Forelimb muscle (tissue), 1 donor: ENCODE measurements at places on chromosomes 3 and 15. TPM values are rescaled to one million over a fixed set of nuclear protein-coding genes. Genes with fewer than 3 reads are reported as not detected.

Gene PLAAT1
- 24.4 TPM for polyA plus RNA-seq

Gene CCRL2
- 0.38 TPM for polyA plus RNA-seq

Gene CELSR3
- 0.35 TPM for polyA plus RNA-seq

Gene AHSG
- polyA plus RNA-seq: not detected

Gene IMPG2
- polyA plus RNA-seq: 1.8 TPM

Gene CD86
- polyA plus RNA-seq: 1.5 TPM

Gene GCSAM
- 1.0 TPM for polyA plus RNA-seq

Gene RTP3
- 0.14 TPM for polyA plus RNA-seq

Gene TSEN2
- 14.1 TPM for polyA plus RNA-seq

DNA sequence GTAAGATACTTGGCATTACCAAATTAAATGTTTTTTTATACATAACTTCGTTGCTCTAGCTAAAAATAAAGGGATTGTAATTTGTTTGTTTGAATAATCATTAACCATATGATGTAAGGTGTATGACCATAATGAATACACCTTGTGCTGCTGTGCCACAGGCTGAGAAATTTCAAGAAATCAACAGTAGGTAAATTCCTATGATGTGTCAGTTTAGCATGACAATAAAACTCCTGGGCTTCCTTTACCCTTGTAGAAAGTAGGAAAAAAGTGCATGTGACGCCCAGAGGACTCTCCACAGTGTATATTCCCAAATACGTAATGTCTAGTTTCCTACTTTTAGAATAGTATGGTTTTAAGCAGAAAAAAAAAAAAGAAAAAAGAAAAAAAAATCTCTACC, 208.1 kb downstream of the SATB1 start:
- DNase-seq: no peak

- DNase-seq: no peak
Observed at GRCh38 chr3:89525609-89526008, 418.2 kb downstream of the EPHA3 start.

GRCh38 chr15:51864408-51865056, 35.1 kb downstream of the TMOD3 start:
- no peak for DNase-seq

DNA sequence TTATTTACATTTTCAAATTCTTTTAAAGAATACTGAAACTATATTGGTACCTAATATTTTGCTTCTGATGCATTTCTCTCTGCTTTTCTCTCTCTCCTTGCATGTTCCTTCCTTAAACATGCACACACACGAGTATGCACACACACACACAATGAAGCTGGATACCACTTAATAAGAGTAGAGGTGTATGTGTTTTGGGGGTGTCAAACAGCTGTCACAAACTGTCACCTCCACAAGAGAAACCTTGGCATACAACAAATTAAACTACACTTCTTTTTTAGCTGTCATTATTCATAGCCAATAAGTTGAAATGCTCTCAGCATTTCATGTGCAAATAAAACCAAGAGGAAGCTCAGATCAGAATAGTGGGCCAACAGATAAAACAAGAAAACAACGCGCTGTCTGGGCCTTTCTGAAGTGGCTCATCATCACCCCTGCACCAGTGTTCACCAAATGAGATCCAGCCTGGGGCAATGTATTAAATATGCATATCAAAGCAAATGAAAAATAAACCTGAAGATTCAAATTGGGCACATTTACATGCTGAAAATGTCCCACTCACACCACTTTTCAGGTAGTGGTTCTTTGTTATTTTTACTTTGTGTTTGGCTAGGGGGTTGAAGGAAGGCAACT, 9.7 kb downstream of the MEIS2 start:
- DNase-seq: no peak

- no peak for DNase-seq
Observed at GRCh38 chr3:38476157-38476756, 19.9 kb upstream of the EXOG start.

GRCh38 chr15:101121511-101122090, 130.2 kb downstream of the CHSY1 start:
- DNase-seq: no peak

DNA sequence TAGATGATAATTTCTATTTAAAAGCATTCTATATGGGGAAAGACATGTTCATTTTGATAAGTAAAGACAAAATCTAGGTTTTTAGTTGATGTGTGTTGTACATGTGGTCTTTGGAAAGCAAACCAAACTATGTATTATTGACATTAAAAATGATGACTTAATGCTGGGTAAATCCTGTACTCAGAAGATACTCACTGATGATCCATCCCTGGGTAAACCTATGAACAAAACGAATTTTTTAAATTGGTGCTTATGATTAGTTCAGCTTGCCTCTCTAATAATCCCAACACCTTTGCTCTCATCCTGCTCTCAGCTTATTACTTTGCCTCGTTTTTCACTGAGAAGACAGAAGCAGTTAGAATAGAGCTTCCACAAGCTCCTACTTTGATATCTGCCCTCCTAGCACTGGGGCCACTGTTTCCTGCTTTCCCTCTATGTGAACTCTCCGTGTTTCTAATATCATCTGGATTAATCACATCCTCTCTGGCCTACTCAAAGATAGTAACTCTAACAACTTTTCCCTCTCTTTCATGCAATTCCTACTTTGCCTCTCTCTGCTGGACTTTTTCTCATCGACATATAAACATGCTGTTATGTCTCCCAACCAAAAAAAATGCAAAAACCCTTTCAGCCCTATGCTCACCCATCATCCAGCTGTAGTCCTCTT, 29.3 kb downstream of the RARRES1 start:
- no peak for DNase-seq

DNA sequence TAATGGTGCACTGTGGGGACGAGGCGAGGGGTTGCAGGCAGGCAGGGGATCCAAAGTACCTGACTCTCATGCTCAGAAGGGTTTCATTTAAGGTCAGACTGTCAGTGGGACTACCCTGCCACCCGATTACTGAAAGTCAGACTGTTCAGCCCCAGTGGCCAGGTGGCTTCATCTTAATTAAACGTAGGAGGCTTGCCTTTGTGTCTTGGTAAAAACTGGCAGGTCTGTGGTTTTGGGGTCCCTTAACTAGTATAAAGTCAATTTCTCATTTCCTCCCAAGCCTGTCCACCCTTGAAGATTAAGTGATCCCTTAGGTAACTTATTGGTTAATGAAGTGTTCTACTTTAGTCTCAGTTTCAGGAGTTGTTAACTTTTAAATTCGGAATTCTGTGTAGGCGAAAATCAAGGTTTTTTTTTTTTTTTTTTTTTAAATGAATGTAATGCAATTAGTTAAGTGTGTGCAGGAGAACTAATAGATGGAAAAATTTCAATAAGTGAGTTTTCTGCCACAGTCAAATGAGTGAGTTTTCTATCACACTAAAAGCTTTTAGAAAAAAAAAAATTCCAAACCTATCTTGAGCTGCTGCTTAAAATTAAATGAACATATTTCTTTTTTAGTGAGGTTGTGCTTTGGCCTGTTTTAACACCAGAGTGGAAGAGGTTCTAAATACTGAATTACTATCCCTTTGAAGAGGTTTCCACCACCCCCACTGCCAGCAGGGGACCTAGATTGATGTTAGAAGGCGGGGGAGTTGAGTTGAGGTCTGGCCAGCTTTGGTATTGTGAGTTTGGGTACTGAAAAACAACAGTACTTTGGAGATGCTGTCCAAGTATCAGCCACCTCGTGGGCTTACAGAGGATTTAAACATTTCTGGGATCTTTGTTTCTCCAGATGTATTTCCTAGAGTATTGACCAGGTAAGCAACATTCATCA, 15.2 kb downstream of the ITPR1 start:
- no peak for DNase-seq

DNA sequence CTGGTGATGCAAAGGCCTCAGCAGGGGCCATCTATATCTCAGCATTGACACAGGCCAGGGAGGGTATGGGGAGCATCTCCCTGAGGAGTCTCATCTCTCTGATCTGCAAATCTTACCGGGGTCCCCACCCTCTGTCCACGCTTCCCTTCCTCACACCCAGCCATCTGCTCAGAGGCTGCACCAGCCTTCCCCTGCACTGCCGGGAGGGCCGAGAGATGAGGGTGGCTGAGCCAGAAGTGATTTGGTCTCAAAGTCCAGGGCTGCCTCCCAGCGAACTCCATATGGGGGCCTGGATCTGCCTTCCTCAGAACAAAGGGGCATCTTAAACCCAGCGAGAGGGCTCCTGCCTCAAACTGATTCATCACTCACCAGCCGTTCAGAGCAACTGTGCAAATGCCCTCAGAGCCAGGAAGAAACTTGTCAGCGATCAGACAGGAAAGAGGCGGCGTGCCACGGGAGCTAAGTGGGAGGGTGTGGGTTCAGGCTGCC, 4.6 kb downstream of the IGDCC3 start:
- no peak for DNase-seq

- DNase-seq: no peak
Observed at GRCh38 chr3:58585994-58586393, 8.8 kb upstream of the FAM107A start.

- no peak for DNase-seq
Observed at GRCh38 chr3:185779461-185779860, 45.4 kb downstream of the IGF2BP2 start.

DNA sequence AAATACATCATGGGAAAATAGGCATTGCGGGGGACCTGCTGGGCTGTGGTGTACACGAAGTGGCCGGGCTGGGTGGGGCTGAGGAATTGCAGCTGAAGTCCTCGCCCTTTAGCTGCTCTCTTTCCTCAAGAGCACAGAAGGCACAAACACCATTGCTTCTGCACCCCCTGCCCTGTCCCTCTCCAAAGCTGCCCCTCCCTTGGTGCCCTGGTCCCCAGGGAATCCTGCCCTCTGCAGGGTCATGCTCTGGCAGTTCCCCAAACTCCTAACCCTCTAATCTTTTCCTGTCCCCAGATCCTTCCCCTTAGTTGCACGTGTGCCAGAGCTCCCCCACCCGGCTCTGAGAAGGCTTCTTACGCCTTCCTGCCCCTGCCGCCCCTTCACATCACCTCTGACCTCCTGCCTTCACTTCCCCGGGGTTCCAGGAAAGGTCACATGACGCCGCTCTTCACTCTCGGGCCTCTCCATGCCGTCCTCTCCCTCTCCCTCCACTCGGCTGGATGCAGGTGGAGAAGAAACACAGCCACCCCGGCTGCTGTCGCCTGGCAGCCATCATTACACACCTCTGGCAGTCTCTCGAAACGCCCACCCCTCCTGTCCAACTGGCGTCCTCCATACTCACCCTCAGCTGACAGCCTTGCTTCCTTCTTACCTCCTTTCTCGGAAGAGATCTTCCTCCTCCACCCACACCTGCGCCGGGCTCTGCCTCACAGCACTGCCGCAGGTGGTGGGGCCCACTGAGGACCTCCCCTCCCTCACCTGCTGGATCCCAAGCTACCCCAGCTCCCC, 6.9 kb upstream of the PCSK6 start:
- DNase-seq: no peak

DNA sequence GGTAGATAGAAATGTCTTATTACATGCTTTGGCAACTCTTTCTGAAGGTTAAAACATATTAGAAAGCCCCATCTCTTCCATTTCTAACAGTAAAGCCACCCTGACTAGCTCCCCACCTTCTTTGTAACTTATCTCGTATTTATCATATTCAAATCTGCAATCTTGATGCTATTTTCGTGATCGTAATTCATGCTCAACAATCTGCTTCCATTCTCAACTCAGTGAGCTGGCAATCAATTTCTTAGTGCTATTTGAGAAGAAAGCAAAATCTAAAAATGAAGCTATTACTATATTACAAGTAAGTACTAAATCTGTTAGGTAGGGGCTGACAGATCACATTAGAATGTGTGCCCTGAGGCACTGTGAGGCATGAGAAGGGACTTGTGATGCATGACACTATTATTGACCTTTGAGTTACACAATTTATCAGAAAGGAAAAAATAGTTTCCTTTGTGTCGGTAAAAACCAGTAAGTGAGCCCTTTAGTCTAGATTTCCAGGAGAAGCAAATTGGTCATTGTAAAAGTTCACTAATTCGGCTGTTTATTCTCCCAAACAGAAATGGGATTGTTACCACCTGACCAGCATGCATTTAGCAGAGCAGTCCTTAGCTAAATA, 379.7 kb upstream of the CNTN6 start:
- DNase-seq: no peak

- no peak for DNase-seq
Observed at GRCh38 chr15:100806157-100806556, 73.5 kb upstream of the ALDH1A3 start.

DNA sequence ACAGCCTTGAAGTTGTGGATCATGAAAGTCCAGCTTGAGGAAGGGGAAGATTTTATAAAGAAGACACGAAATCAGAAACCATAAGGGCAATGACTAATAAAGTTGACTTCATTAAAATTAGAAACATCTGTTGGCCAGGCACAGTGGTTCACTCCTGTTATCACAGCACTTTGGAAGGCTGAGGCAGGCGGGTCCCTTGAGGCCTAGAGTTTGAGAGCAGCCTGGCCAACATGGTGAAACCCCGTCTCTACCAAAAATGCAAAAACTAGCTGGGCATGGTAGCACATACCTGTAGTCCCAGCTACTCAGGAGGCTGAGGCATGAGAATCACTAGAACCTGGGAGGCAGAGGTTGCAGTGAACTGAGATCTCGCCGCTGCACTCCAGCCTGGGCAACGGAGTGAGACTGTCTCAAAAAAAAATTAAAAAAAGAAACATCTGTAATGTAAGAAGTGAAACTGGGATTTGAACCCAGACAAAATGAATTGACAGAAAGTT, 7.9 kb upstream of the UBXN7 start:
- DNase-seq: no peak

DNA sequence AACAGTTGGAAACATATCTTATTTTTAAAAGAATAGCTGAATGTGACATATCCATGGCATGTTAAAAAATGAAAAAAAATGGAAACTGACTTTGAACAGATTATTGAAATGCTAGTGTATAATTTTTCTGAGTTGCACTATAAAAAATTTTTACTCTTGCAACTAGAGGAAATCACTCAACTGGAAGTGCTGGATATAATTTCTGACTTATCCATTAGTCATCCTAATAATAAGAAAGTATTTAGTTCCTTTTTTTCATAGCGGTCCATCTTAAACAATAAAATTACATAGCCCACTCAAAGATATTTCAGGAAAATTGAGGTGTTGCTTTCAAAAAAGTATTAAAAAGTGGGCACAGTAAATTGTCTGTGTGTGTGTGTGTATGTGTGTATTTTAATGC, 80.7 kb downstream of the MBNL1 start:
- DNase-seq: no peak

GRCh38 chr3:146241523-146242240, 9.2 kb downstream of the PLSCR4 start:
- DNase-seq: no peak

DNA sequence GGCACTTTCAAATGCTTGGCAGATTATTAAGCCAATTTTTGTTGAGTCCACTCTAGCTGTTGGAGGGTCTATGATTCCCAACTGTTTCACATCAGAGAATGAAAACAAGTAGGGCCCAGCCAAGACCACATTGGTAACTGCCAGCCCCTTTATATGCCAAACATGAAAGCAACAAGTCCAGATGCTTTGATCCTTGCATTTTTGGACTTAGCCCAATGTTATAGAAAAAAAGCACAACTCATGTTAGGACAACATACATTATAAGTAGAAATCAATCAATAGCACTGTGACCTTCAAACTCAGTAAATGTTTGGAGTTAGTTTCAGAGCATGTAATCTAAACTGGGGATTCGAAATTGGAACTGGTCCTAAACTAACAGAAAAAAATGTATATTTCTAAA, 674.7 kb downstream of the MECOM start:
- no peak for DNase-seq

GRCh38 chr3:127791221-127791913, 30.9 kb downstream of the MGLL start:
- no peak for DNase-seq
